Activated CD8-positive, alpha-beta memory T cell treated with anti-CD3 and anti-CD28 coated beads, Interleukin-2, amount 50 U/mL, for 48 hours (primary cell): ENCODE measurements at places on chromosomes 12 and 14.

GRCh38 chr12:48696626-48697025, 14.6 kb upstream of the KANSL2 start:
- no peak for DNase-seq

DNA sequence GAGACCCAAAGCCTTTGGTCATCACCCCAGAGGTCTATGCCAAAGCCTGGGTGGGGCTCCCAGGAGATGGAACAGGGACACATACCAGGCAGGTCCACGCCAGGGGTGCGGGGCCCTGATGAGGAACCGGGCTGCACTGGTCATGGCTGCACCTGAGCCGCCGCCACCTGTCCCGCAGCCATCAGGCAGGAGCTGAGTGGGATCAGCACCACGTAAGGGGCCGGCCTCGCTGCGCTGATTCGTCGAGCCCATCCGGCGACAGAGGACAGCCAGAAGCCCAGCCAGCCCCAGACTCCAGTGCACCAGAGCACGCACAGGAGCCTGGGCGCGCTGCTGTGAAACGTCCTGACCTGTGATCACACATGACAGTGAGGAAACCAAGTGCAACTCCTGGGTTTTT, 15.9 kb downstream of the DEGS2 start:
- DNase-seq: no peak

- no peak for DNase-seq
Measured at GRCh38 chr12:11707535-11707934, 58.1 kb downstream of the ETV6 start.

GRCh38 chr14:100825713-100826331, at the start of gene MEG3:
MEG3 (plus strand) TSS chr14:100826118.
- DNase-seq: no peak

DNA sequence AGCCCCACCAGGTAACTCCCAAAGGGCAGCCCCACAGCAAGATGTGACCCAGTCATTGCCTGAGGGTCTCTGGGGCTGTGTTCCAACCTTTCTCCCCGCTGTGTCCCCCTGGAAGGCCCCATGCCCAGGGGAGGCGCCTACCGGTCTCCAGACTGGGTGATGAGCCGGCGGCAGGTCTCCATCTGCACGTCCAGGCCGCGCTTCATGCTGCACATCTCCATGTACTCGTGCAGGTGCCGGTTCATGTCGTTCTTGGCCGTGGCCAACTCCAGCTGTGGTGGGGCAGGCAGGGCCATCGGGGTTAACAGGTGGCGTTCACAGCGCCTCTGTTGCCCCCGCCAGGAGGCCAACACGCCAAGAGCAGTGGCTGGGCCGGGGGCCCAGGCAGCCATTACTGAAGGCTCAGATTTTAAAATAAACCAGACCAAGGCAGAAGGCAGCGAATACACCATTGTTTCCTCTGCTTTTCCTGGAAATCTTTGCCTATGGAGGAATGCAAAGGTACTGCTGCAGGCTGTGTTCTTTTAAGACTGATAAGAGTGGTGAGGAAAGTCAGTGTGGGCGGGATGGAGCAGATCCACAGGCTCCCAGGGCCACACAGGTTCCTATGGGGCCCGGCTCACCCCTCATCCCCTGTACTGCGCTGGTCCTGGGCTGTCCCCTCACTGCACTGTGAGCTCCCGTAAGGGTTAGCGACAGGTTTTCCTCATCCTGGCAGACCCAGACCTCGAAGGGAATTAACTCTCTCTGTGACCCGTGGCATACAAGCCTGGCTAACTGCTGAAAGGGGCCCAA, 7.3 kb downstream of the GAPDH start:
- DNase-seq: no peak

DNA sequence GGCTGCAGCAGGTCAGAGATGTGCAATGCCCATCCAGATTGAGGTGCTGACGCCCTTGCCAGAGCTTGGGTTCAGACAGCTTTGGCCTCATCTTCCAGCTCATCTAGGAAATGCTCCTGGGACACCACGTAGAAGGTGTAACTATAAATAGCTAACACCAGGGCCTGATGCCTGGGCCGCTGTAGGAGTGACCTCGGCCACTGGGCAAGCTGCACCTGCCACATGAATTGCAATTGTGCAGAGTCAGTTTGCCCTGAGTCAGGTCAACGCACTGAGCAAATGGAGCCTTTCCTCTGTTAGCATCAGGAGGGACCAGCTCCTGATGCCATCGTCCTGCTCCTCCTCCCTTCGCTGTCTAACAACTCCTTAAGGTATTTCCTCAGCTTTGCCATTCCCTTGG, 17.4 kb upstream of the DNM1L start:
- DNase-seq: no peak

DNA sequence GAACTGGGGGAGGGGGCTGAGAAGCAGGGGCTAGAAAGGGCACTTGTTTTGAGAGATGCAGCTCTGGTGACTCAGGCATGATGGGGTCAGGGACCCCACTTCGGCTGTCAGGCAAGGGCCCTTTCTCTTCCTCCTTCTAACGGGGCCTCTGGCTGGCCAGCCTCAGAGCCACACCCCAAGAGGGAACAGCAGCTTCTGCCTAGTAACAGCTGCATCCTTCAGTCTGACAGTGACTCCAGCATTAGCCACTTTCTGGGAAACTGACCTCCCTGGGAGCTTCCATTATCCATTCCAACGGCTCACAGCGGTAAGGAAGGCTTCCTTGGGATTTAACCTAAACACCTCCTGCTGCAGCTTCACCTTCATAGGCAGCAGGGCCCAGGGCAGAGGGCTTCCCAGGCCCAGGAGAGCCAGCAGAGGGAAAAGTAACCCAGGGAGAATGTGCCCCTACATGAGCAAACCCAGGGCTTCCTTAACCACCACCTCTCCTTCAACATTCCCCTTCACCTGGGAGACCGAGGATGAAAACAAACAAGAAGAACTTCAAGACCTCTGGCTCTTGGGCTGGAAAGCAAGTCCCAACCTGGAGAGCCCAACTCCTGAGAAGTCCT, 2.7 kb downstream of the NCKAP5L start:
- DNase-seq: no peak

GRCh38 chr12:13472690-13473089, 276.2 kb downstream of the EMP1 start:
- no peak for DNase-seq

DNA sequence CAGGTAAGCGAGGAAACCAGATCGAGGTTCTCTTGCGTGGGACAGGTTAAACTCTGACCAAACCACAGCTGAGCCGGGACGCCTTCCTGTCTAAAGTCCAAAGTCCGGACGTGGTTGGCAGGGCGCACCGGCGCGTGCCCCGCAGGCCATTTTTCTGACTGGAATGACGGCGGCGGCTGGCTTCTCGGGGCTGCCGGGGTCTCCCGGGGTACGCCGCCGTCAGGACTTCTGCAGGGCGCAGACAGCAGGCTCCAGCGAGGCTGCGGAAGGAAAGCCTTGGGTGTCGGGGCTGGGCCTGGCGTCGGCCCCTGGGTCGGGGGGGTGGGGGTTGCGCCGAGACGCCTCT, 32.8 kb downstream of the MIA2 start:
- DNase-seq: peak; percentile 76

- no peak for DNase-seq
Measured at GRCh38 chr14:95577870-95578269, 43.0 kb downstream of the GLRX5 start.

- no peak for DNase-seq
Measured at GRCh38 chr14:62558451-62558850, 486.8 kb downstream of the KCNH5 start.

GRCh38 chr12:6391013-6391412, 7.1 kb downstream of the LTBR start:
- DNase-seq: no peak

DNA sequence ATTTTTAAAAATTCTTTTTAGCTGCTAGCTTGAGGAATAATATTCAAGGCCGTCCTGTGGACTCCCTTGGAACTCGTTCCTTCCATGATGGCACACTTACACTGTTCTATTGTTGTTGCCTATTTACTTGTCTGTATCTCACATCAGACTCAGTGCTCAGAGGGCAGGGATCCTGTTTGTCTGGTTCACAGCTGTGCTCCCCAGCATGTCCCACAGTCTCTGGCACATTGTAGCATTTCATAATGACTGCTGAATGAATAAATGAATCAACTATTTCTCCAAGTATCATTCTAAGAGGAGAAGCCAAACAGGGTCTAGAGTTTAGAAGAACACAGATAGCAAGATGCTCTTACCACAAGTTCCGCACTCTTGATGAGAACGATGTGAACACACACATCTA, 48.0 kb downstream of the NTN4 start:
- DNase-seq: no peak

- DNase-seq: no peak
Measured at GRCh38 chr12:59699421-59700152, 103.8 kb downstream of the SLC16A7 start.

GRCh38 chr12:39538679-39539104, 80.9 kb downstream of the ABCD2 start:
- no peak for DNase-seq

DNA sequence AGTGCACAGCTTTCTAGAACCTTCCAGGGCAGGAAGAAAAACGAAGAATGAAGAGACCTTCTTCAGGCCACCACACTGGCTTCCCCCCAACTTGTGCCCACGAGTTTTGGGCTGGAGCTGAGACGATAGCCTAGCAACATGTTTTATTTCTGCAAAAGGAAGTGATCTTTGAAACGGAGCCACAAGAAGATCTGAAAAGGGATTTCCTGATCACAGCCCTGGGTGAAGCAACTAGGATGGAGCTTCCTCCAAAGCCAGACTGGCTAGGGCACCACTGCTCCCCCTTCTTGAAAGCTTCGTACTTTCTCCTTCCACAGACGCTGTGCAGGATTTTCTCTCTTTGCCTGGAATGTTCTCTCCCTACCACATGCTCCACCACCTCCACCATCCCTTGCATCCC, 418.3 kb downstream of the MED13L start:
- DNase-seq: no peak

DNA sequence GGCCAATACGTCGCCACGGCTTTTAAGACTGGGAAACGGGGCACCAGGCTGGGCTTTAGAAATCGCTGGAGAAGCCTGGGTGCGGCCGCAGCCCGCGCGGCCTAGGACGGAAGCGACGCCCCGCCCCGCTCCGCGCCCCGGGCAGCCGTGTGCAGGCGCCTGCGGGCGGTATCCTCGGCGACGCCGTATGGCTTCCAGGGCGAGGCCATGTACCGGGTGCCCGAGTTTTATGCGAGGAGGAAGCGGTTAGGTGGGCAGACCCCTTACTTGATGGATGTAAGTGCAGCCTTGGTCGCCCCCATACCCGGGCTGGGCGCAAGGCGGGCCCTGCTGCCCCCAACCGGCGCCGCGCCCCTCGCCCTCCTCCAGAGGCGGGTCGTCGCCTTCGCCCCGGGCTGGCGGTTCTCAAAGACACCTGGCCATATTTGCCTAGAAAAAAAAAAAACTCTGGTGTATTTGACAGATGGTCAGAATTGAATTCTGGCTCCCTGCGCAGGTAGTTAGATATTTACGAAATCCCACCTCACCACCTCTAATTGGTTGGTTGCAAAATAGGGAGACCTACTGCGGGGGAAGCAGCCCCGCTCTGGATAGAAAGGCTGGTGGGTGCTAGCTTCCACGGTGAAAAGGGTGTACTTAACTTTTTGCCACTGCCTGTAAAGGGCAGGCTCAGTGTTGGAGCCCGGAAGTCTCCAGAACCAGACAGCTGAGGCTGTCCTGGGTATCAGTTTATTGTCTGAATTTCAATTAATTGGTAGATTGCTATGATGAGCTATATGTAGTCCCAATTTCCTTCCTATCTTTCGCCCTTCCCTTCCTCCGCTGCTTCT, at the start of gene PPP1R36:
PPP1R36 (plus strand) TSS at position 171 of the 830 bp plus-strand sequence; CDS start at position 208, 37 bp downstream.
- DNase-seq: peak; percentile 75

GRCh38 chr12:113688313-113688712, 216.6 kb upstream of the LHX5 start:
- no peak for DNase-seq

- no peak for DNase-seq
Measured at GRCh38 chr12:123571343-123571813, 13.0 kb upstream of the TMED2 start.

DNA sequence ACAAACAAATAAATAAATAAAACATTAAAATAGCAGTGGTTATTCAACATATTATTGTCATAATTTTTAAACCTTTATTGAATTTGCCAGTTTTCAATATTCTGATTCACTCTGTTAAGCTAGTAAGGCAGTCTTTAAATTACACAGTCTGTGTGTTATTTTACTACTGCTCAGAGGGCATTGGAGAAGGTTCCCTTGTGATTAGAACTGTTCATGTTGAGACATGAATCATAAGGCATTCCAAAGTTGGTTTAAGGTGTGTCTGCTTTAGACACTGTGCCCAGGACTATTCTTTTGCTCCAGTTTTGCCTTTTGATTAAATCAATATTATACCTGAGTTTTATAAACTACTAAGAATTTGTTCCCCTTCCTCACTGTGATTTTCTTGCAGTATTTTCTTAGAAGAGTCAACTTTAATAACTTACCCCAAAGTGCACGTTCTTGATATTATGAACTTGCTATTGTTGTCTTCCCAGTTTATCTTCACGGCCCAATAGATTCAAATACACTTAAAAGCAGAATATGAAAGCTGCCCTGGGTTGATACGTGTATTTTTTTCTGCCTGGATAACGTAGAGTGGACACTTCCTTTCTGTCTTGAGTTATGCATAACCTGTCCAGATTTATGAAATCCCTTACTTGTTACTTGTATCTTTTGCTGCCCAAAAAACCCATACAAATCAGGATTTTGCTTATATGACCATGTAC, 105.3 kb upstream of the BCAT1 start:
- no peak for DNase-seq

DNA sequence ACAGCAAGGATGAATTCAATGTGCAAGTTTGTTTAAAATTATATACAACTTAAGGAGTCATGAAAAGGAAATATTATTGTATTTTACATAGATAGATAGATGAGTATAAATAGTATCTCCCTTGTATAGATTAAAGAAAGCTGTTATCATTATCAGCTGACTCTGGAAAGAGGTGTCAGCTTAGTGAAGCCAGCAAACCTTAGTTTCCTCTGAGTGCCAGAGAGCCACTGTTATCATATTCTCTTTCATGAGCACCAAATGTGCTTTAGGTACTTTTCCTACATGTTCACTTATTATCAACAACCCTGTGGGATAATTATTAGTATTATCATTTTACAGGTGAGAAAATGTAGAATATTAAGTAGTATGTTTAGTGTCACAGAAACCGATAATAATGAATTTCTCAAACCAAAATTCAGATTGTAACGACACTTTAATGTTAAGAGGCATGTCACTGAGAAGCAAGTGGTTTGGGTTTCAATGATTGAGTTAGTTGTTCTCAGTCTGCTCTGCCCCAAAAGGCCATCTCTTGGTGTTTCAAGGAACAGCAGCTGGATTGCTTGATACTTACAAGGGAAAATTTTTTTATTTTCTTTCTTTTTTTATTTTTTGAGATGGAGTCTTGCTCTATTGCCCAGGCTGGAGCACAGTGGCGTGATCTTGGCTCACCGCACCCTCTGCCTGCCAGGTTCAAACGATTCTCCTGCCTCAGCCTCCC, 53.7 kb downstream of the PLEKHA5 start:
- no peak for DNase-seq

DNA sequence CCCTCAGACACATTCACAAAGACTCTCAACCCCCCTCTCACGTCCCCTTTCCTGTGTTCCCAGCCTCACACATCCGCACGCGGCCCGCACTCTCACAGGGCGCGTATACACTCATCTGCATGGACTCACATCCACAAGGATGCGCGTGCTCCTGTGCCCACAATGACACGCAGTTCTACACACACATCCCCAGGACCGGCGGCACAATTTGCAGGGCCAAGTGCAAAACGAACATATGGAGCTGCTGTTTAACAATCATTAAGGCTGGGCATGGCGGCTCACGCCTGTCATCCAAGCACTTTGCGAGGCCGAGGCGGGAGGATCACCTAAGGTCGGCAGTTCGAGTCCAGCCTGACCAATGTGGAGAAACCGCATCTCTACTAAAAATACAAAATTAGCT, 36.4 kb upstream of the EML1 start:
- no peak for DNase-seq
